Omental fat pad (tissue), 4 donors: ENCODE measurements at places on chromosomes 3 and 15.

DNA sequence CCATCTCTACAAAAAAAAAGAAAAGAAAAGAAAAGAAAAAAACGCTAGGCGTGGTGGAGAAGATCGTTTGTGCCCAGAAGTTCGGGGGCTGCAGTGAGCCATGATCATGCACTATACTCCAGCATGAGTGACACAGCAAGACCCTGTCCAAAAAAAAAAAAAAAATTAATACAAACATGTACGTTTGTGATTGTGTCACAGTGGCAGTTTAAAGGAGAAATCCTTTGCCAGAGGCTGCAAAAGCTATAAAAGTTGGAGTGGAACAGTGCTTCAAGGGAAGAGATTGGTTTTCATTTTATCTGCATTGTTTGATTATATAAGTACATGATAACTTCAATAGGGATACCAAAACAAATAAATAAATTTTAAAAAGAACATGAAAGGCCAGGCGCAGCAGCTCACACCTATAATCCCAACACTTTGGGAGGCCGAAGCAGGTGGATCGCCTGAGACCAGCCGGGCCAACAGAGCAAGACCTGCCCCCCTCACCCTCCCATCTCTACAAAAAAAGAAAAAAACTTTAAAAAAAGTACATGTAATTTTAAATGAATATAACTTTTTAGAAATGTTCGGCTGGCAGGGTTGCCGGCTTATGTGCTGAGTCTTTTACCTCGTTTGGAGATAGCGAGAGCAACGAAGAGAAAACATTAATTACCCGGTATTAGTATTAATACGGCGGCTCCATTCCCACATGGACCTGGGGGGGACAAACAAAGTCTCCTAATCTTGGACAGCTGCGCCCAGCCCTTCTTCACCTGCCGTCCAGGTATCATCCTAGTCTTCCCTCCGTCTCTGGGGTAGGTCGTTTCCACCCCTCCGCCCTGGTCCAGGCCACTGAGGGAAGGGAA is 573 bp upstream of the DIS3L start:
- no peak for DNase-seq

GRCh38 chr3:17304969-17305368 is 420.2 kb downstream of the PLCL2 start:
- DNase-seq: no peak

DNA sequence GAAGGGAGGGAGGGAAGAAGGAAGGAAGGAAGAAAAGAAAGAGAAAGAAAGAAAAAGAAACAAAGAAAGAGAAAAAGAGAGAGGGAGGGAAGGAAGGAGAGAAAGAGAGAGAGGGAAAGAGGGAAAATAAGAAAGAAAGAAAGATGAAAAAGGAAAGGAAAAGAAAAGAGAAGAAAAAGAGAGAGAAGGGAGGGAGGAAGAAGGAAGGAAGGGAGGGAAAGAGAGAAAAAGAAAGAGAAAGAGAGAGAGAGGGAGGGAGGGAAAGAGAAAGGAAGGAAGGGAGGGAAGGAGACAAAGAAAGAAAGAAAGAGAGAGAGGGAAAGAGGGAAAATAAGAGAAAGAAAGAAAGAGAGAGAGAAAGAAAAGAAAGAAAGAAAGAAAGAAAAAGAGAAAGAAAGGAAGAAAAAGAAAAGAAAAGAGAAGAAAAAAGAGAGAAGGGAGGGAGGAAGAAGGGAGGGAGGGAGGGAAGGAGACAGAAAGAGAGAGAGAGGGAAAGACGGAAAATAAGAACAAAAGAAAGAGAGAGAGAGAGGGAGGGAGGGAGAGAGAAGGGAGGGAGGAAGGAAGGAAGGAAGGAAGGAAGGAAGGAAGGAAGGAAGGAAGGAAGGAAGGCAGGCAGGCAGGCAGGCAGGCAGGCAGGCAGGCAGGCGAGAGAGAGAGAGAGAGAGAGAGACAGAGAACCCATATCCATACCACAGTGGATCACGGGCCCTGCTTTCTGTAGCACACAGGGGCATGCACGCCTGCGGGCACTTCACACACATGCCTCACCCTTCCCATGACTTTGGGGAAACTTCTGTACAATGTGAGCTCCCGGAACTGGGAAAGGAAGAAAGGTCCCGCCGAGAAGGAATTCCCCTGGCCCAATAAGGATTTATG is 52.5 kb downstream of the ADCY5 start:
- DNase-seq: no peak

DNA sequence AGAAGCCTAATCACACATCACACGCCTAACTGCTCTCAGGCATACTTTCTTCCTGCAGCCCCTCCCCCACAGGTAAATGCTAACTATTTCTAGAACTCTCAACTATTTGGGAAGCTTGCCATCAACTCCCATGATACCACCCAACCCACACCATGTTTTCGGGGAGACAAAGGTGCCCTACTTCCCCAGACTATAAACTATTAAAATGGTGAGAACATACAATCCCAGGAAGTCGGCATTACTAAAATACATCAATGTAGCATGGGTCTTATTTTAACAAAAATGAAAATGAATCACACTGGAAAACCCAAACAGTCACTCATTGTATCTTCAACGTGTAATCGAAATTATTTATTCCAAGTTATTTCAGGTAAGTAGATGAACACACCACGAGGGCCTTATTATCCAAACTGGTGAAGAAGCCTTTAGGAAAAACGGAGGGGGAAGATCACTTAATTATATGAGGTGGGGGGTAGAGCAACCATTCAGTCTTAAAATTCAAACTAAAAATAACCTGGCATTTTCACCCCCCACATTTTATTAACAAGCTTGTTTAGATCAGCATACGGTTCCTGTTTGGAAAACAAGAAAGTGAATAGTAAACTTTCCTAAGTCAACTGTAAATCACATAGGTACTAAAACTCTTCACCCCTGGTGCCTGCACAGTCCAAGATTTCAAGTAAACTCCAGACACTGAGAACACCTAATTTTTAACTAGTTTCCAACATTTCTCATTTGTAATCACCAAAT is 1.9 kb downstream of the TBL1XR1 start:
- DNase-seq: no peak

GRCh38 chr3:16026753-16027152 is 147.7 kb upstream of the GALNT15 start:
- DNase-seq: no peak

- DNase-seq: no peak
Measured at GRCh38 chr3:50536471-50537180, 30.9 kb downstream of the C3orf18 start.

DNA sequence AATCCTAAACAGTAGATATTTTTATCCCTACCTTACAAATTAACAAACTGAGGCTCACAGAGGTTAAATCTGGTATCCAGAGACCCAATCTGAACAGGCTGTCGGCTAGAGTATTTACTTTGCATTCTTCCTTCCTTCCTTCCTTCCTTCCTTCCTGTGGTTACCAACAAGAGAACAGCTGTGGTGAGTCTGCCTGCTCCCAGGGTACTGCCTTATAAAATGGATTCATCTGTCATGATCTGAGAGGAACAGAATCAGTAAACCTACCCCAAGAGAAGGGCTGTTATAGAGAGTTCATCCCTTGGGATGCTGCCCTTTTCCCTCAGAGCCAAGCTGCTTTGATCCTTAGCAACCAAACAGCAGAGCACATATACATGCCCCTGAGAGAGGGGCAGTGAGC is 3.6 kb downstream of the GADL1 start:
- no peak for DNase-seq
